Erythroblast (primary cell): ENCODE measurements at places on chromosomes 11 and 22.

DNA sequence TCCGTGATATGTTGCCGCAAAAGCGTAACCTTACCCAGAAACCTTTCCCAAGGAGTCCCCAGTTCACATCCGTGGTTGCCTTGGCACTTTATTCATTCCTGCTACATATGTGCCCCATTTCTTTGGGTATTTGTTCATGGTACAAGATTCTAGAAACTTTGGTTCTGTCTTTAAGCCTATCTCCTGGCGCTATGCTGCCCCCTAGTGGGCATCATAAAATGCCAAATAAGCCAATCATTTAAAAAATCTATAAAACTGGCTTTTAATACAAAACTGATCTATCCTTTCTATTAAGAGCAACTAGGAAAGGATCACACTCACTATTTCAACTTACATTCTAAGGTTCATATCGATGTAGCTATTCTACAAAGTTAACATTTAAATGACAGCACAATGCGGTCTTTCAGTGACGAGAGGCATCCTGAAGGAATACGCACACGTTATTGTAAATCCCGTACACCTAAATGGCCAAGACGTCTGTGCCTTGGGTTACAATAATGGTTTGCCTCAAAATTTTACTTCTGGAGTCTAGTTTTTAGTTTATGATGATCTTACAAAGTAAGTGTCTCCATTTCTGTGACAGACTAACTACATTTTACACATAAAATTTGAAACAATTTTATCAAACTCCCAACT lies 16.2 kb downstream of the PIWIL3 start:
- DNase-seq = peak; percentile 74

DNA sequence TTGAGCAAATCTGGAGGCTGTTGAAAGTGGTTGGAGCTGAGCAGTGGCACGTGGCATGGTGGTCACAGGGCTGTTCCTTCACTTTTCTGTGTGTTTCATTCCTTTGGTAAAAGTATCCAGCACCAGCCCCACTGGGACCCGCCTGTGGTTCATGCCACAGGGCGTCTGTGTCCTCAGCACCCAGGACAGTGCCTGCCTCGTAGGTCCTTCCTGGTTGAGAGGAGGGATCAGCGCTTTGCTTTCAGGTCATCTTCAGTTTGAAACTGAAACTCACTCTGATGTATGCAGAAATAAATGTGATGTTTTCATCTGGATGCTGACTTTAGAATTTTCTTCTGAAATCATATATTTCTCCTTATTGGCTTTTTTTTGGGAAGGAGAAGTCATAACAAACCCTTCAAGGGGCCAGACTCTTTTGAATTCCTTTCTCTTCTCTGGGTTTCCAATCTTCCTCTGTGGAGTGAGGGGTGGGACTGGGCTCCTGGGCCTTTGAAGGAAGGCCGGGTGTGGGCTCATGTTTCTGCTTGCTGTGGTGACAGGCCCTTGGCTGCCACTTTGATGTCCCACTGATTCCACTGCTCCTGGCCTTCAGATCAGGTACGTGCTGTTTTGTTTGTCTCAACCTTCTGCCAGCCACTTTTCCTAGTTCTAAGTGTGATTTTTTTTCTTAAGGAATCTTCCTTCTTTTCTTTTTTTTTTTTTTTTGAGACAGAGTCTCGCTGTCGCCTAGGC lies 26.2 kb downstream of the TBC1D22A start:
- DNase-seq = no peak

DNA sequence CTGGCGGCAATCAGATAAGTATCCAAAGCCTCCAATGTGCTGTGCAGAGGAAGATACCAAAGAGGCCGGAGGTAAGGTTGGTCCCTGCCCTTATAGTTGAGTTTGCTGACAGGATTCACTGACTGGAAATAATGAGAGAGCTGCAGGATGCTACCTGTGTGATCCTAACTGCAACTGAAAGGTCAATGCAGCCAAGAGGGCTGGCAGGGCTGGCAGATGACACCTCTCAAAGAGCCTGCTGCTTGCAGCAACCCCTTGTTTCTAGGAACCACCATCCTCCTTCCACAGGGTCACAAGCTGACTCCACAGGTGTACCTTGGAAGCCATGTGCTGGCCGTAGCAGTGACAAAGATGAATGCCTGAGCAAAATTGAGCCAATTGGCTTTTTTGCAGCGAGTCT lies 348.1 kb downstream of the DDX10 start:
- DNase-seq = no peak

- no peak for DNase-seq
Observed at GRCh38 chr11:91067666-91068065, 844.8 kb upstream of the CHORDC1 start.

- peak; percentile 36 for DNase-seq
Observed at GRCh38 chr22:39148727-39149535, 3.5 kb downstream of the CBX7 start.
